ENCODE measurements at places on chromosomes 5 and 9.
A peak's percentile ranks its signal among the peaks of the same experiment; 100 is the strongest.

- DNase-seq = no peak
Measured at GRCh38 chr9:104993291-104993963, 65.5 kb upstream of the ABCA1 start.

GRCh38 chr9:91130796-91131318 is 230.9 kb downstream of the AUH start:
- no peak for DNase-seq

- DNase-seq = no peak
Measured at GRCh38 chr5:172499287-172499686, 45.0 kb upstream of the SH3PXD2B start.

GRCh38 chr5:40437452-40437861 is 242.3 kb upstream of the PTGER4 start:
- DNase-seq = no peak

- DNase-seq = no peak
Measured at GRCh38 chr5:167790462-167791260, 500.8 kb upstream of the WWC1 start.

DNA sequence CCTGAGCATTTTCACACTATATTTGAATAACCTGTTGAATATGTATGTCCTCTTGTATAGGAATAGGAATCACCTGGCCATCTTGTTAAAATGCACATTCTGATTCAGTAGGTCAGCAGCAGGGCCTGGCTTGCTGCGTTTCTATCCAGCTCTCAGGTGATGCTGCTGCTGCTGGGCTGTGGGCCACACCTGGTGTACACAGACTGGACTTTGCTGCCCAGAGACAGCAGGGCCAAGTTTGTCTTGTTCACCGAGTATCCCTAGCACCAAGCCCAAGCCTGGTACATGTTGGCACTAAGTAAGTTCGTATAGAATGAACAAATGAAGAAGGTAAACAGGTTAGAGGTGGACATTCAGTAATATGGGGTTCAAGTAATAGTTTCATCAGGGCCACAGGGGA is 151.3 kb downstream of the SPOCK1 start:
- no peak for DNase-seq

- DNase-seq = no peak
Measured at GRCh38 chr5:173963182-173963838, 25.7 kb upstream of the C5orf47 start.

DNA sequence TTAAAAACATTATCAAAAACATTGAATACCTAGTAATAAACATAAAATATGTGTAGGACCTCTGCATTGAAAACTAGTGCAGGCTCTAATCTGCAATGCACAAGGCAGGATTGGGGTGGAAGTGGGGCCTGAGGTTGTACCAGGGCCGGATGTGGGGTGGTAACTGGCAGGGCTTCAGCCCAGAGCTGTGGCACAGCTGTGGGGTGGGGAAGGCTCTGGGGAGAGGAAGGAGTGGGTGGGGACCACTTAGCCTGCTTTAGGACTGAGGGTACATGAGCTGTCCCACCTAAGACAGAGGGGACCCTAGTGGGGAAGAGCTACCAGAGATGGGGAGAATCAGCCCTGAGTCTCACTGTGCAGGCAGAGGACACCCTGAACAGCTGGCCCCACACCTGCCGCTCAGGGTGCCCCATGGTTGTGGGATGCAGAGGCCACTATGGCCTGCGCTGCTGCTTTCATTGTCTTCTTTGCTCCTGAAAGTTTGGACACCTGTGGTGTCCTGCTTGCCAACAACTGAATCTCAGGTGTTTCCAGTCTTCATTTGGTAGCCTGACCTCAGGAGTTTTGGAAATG is 311.4 kb downstream of the TLE4 start:
- no peak for DNase-seq

DNA sequence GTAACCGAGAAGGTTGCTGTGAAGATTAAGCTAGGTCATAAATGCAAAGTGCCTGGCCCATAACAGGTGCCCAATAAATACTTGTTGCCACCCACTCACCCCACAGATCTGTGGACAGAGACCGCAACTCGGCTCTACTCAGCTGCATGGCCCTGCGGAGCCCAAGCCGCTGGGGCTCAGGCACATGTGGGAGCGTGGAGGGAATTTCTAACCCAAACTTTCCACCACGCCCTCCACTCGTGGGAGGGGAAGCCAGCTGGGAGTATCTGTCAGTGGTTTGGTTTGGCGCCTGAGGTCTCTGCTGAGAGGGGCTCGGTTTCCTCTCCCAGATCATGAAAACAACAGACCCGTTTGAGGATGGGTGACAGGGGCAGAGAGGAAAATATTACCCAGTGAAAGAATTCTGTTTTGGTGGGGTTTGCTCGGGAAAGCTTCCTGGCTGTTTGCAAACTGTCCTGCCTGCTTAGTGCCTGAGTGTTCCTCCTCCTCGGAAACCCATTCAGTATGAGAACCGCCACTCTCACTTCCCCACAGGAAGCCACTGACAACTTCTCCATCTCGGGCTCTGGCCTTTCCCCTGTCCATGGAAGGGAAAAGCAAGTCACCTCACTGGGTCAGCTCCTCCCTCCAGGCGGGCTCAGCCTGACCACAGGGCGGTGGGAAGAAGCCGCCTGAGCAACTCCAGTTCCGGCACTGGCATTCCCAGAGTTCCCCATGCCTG is 60.1 kb downstream of the RGS3 start:
- no peak for DNase-seq

DNA sequence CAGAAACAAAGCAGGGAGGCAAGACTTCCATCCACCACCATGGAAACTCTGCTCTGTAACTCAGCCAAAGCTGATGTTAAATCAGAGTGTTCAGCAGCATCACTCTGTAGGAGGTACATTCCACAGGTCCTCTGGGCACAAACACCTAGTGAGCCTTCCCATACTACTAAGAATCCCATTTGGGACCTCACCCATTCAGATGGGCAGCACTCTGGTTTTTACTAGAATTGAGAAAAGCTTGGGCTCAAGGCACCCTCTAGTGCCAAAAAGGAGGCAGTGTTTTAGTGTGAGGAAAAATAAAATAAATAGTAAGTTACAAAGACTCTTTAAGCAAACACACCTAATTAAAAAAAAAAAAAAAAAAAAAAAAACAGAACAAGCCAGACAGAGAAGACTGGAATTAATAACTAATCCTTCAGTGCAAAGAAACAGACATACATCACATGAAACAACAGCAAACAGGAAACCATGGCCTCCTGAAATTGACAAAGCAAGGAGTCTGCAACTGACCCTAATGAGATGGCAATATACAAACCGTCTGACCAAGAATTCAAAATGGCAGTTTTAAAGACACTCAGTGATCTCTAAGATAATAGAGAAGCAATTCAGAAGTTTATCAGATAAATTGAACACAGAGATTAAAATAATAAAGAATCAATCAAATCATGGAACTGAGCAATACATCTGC is 159.5 kb downstream of the GNA14 start:
- DNase-seq = no peak

DNA sequence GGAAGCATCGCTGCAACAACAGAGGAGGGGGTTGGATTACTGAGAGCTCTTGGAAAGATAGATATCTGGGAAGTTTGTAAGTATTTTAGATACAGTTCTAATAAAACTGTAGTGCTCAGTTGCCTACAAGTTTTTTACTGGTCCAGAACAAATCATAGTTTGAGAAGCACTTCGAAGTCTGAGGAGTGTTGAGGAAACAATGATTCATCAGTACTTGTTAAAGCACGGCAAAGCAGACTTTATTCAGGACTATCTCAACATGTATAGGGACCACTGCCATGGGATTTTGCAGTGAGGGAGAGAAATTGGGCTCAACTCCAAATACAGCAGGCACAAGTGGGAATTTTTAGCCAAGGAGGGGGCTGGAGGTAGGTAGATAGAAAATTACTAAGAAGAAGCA is 25.3 kb upstream of the RECK start:
- DNase-seq = no peak

DNA sequence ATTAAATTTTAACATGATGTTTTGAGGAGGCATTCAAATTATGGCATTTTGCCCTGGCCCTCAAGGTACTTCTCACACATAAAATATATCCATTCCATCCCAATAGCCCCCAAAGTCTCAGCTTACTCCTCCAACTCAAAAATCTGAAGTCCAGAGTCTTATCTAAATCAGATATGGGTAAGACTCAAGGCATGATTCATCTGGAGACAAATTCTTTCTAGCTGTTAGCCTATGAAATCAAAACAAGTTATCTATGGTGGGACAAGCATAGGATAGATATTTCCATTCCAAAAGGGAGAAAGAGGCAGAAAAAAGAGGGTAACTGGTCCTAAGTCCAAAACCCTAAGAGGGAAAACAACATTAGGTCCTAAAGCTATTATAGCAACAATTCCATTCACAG is 408.4 kb downstream of the ZNF608 start:
- DNase-seq = no peak

- no peak for DNase-seq
Measured at GRCh38 chr9:30774326-30774725, 1610.1 kb upstream of the ACO1 start.

GRCh38 chr9:104227108-104227507 is 133.0 kb downstream of the SMC2 start:
- DNase-seq = no peak

GRCh38 chr9:79776581-79776980 is 204.8 kb downstream of the TLE4 start:
- no peak for DNase-seq

DNA sequence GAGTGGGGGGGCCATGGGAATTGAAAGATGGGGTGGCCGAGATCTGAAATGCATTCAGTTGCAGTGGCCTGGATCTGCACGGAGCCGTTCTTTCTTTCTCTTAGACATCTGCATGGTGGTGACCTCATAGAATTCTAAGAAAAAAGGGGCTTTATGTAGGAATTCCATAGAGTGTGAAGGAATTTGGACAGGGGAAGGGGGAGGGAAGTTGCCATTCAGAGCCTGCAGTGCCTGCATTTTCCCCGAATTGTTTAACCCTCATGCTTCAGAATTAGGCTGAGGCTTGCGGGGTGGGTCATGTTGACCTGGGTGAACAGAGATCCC is 4.9 kb downstream of the NEK6 start:
- DNase-seq = no peak

- DNase-seq = no peak
Measured at GRCh38 chr9:122835313-122835731, 6.9 kb upstream of the PDCL start.

DNA sequence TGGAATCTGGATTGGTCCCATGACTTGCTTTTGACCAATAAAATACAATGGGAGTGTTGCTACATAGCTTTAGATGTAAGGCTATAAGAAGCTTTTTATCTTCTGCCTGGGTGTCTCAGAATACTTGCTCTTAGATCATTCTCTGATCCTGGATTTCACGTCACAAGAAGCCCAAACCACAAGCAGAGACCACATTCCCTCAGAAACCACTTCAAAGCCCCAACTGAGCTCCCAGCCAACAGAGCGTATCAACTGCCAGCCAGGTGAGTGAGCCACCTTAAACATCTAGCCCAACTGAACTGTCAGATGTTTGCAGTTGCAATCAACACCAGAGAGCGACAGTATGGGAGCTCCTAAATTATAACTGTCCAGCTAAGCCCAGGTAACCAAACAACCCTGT is 687.1 kb downstream of the TLE1 start:
- no peak for DNase-seq

- DNase-seq = no peak
Measured at GRCh38 chr5:151227918-151228447, 4.1 kb upstream of the CCDC69 start.

GRCh38 chr5:51669095-51669494 is 285.8 kb downstream of the ISL1 start:
- no peak for DNase-seq

GRCh38 chr9:2170722-2171121 is 155.6 kb downstream of the SMARCA2 start:
- DNase-seq = no peak

DNA sequence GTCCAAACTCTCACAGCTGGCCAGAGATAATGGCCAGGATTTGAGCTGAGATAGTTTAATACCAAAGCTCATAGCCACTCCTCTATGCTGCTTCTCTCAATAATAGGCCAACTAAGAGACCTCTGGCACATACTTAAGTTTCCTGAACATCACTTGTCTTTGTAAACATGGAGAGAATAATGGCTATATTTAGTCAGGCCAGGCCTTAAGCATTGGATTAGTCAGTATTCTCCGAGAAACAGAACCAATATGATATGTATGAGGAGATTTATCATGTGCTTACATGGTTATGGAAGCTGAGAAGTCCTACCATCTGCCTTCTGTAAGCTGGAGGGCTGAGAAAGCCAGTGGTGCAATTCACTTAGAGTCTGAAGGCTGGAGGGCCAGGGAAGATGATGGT is 45.4 kb downstream of the CFAP95 start:
- no peak for DNase-seq

DNA sequence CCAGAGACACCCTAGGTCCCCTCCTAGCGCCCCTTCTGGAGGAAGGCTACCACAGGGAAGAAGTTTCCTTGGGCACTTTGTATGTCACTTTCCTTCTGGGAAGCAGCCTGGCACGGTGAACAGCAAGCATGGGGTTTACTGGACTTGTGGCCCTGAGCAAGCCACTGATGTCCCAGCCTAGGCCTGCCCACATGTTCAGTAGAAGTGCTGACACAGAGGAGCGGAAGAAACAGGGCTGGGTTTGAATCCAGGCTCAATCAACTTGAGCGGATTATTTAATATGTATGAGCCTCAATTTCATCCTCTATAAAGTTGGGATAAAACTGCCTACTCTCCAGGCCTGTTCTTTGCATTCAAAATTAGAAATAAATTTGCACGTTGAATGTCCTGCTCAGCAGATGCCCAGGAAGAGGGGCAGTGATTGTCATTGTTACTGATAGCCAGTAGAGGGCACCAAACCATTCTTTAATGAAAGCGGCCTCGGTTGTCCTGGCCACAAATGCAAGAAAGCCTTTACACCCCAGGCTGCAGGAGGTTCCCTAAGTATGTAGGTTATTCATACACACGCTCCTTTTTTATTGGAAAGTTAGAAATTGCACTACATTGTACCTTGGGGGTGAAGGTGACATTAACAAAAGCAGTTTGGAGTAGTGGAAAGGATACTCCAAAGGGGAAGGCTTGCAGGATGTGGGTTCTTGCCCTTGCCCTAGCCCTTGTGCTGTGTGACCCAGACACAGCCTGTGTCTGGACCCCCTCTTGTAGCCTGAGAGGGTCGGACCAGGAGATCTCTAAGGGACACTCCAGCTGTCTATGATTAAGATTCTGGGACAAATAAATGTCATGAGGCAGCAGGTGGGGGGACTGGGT is 13.4 kb upstream of the XPA start:
- peak; percentile 81 for DNase-seq

DNA sequence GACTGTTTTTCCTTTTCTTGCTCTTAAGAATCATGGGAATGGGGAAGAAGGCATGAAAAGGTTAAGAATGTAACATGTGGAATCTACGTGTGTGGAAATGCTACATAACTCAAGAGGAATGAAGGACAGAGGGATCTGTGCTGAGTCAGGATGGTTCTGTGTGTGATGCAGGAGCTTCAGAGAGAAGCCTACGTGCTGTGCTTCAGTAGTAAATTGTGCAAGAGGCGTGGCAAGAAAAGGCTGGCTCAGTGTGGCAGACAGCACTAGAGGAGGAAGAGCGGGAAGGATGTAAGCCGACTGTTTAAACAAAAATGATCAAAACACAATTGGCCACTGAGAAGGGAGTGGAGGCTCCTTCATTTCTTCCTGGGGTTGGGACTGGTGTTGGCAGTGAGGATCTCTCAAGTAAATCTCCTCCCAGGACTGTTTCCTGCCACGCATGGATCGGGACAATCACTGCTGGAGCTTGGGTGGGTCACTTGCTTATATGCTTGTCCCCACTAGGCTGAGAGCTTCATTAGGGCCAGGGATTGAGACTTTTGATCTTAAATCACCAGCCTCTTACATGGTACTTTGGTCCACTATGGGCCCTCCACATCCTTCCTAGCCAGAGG is 59.4 kb upstream of the BASP1 start:
- DNase-seq = no peak
